Thoracic aorta (tissue), 2 donors: ENCODE measurements at places on chromosomes 5 and 9. TPM values are rescaled to one million over a fixed set of nuclear protein-coding genes. Genes with fewer than 3 reads are reported as not detected.

STXBP1 gene
- total RNA-seq: 87.3 TPM

ENTREP1 gene
- 0.81 TPM for total RNA-seq

CARTPT gene
- not detected for total RNA-seq

DNA sequence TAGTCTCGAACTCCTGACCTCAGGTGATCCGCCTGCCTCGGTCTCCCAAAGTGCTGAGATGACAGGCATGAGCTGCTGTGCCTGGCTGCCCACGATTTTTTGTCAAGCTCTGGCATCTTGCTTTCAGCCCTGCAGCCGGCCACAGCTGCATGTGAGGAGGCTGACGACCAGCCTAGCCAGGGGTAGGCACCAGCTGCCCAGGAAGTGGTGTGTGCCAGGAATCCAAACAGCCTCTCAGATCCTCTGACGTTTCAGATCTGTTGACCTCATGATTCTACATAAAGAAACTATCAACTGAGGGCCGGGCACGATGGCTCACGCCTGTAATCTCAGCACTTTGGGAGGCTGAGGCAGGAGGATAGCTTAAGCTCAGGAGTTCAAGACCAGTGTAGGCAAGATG lies 19.0 kb downstream of the DYNC2I2 start:
- no peak for DNase-seq
- peaks cover 26% of the 10 kb centered on the region for H3K4me1 ChIP-seq
- peak overlapping the region; percentile 34 for H3K27ac ChIP-seq
- H3K36me3 ChIP-seq: peaks cover 19% of the 10 kb centered on the region
- H3K27me3 ChIP-seq: no peaks in the 10 kb centered on the region
- no peak overlapping the region for H3K4me3 ChIP-seq

DNA sequence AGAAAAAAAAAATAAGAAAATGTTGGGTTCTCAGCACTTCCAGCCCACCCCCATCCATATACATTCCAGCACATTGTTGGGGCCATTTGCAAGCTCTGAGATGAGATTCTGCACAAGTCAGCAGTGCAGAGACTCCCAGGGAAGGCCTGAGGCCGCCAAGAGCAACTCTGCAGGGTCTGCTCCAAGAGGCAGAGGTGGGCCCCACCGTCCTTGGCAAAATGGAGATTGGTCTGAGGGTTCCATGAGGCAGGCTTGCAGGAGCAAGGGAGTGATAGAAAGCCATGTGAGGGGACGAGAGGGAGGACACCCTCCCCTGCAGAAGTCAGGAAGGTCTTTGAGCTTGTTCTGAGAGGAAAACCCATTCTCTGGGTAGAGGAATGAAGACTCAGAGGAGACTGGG lies 51.9 kb upstream of the SAP30L start:
- H3K4me3 ChIP-seq: no peak overlapping the region
- no peak for DNase-seq
- H3K27ac ChIP-seq: no peak overlapping the region
- H3K27me3 ChIP-seq: no peaks in the 10 kb centered on the region
- peaks cover 3% of the 10 kb centered on the region for H3K36me3 ChIP-seq

- H3K4me3 ChIP-seq: peak overlapping the region; percentile 63
- H3K4me1 ChIP-seq: peaks cover 22% of the 10 kb centered on the region
- no peak overlapping the region for H3K27ac ChIP-seq
- no peak for DNase-seq
- H3K27me3 ChIP-seq: no peaks in the 10 kb centered on the region
- H3K36me3 ChIP-seq: no peaks in the 10 kb centered on the region
Observed at GRCh38 chr9:117782931-117783788, 79.0 kb downstream of the TLR4 start.

- H3K36me3 ChIP-seq: no peaks in the 10 kb centered on the region
- H3K27ac ChIP-seq: no peak overlapping the region
- DNase-seq: no peak
- H3K4me1 ChIP-seq: peaks cover 7% of the 10 kb centered on the region
- H3K27me3 ChIP-seq: no peaks in the 10 kb centered on the region
- no peak overlapping the region for H3K4me3 ChIP-seq
Observed at GRCh38 chr9:87259543-87260518, 237.8 kb upstream of the DAPK1 start.
